ENCODE measurements at places on chromosomes 1 and 21.

DNA sequence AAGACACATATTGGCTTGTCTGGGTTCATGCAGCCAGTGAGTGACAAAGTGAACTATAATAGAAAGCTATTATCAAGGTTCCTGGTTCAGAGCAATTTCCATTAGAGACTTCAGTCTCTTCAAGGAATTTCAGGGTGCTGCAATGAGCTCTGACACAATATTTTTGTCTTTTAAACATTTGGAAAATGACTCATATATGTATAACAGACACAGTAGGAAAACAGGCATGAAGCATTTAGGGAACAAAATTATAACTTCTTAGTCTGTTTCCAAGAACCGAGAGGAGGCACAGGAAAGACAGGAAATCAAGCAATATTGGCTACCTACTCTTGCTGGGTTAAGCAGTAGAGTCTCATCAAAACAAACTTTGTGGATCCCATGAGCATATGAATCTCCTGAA, 170.4 kb downstream of the PTPRC start:
- DNase-seq, result no peak

GRCh38 chr1:9590201-9590600, 1.5 kb downstream of the TMEM201 start:
- no peak for DNase-seq

DNA sequence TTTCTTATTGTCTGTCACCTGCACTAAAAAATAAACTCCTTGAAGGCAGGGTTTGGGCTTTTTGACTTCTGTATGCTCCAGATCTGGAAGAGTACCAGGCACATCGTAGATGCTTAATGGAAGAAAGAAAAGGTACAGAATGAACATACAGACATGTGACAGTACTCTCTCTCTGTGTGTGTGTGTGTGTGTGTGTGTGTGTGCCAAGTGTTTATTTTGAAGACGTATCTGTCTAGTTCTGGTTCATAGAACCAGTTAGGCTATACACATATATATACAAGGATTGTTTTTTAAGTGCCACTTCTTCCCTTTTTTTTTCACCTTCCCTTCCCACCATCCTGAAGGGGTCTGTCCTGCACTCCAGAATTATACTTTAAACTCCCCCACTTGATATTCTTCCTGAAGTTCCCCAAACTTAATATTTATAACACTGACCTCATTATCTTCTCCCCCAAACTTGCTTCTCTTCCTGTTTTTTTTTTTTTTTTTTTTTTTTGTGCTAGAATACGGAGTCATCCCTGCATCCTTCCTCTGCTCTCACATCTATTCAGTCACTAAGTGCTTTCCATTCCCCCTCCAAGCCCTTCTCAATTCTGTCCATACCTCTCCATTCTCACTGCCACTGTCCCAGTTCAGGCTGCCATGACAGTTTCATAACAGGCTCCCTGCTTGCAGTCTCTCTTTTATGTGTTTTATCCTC, 5.4 kb upstream of the KCNA3 start:
- no peak for DNase-seq

DNA sequence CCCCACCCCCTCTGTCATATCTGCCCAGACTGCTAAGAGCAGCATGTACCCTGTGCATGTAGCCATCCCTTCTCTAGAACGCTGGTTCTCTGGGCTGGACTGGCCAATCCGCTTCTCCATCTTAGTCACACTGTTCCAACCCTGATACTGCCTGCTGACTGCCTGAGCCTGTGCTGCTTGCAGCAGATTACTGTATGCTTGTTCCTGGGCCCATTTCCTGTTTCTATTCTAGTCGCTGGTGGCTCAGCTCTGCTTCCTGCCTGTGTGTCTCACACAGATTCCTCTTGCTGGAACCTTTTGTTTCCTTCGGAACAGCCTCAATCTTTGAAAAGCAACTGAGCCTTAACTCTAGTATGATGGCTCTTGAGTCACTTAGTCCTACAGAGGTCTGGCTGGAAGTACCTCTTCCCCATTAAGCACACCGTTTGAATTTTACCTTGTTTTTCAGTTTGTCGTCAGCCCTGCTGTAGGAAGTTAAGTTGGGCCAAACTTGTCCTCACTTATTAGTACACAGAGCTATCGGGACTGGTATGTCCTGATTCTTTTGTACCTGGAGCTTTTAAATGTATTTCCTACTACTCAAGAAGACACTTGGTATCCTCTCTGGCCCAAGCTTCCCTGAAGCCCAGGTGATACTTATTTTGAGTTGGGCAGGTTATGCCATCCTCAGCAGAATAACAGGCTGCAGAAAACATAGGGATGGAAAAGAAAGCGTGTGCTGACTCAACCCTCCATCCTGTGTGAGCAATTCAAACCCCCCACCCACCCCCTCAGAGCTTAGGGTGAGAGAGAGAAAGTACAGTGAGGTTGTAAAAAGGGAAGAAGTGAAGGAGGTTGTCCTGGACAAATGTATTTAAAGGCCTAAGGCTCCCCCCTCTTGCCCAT, 43.4 kb upstream of the PIGV start:
- peak; percentile 88 for DNase-seq

DNA sequence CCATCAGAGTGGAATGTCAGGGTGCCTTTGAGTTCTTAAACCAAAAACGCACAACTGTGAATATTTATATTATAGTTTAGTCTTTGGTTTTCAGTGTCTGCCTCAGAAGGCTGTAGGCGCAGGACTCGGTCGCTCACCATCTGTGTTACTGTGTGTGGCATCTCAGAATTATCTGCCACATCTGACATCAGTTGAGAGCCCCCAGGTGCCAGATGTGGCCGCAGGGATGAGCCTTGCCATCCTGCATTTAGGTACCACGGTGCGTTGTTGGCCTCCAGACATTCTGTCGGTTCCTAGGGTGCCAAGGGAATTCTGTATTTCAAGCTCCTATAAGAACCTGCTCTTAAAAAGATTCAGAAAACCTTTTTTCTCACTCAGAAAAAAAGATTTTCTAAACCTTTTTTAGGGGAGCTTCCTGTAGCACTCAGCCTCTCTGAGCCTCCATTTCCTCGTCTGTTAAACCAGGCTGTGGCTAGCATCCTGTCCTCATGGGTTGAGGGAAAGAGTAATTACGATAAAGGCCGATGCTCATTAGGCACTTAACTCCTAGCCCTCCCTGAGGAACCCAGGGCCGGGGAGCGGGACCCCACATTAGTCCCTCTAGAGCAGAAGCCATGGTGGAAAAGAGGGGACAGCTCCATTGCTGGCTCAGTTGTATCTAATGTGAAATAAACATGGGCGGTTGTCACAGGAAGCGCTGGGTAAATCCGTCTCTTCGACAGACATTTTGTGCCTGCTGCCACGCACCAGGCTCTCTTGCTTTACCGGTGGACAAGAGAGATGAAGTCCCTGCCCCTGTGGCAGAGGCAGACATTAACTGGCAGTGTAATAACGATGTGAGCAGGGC, 70.2 kb upstream of the MORC3 start:
- DNase-seq, result no peak

GRCh38 chr1:240621249-240621648, 9.3 kb upstream of the GREM2 start:
- DNase-seq, result no peak

GRCh38 chr1:88327391-88328267, 356.4 kb upstream of the PKN2 start:
- peak; percentile 94 for DNase-seq

- no peak for DNase-seq
These were observed 15.7 kb upstream of the LMNA start for GRCh38 chr1:156098784-156099183.

DNA sequence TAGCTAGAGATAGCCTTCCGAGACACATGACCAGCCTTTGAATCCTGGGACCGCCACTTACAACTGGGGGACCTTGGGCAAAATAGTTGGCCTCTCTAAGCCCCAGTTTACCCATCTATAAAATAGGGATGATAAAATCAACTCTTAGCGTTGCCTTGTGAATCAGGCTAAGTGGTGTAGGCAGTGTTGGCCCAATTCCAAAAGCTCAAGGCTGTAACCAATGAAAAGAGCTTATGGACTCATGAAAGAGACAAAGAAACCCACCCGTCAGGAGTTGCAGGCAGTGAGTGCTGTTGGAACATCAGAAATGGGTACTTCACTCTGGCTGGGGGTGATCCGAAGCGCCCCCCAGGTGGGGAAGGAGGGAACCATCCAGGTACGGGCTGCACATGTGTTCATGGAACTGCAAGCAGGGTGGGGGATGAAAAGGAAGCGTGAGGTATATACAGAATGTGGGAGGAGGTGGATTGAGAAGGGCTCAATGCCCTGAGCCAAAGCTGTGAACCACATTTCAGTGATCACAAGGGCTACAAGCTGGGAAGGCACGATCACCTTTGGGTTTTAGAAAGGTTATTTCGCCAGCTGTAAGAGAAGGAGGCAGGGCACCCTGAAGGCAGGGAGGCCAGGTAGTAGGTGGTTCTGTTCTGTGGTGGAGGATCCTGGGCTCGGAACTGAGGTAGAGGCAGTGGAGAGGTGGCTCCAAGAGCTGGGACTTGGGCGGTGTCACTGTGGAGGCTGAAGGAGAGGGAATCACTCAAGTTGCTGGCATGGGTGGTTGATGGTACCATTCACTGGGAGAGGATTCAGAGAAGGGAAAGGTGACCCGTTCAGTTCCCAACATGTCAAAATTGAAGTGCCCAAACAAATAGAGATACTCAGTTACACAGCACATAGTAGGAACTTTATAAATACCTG, 11.4 kb upstream of the KIAA1614 start:
- no peak for DNase-seq

DNA sequence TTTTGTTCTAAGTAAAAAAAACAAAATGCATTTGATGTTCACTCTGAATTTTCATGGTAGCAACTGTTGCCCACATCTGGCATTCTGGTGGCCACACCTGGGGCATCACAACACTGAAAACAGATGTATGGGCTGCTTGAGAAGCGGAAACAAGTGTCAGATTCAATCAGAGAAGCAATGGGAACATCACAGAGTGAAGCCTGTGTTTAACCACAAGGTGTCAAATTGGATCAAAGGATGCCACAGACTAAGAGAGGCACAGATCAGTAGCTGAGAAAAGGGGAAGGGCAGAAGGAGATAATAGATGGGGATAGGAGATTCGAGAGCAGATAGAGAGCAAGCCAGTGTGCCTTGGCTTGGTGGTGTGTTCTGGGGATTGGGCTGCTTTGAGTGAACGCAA, 49.8 kb upstream of the MTF2 start:
- DNase-seq, result no peak

GRCh38 chr1:112508278-112509004, at the start of gene WNT2B:
TSS of gene WNT2B (plus strand) at chr1:112508965. CDS start at chr1:112509263, 298 bp downstream.
- DNase-seq, result no peak

DNA sequence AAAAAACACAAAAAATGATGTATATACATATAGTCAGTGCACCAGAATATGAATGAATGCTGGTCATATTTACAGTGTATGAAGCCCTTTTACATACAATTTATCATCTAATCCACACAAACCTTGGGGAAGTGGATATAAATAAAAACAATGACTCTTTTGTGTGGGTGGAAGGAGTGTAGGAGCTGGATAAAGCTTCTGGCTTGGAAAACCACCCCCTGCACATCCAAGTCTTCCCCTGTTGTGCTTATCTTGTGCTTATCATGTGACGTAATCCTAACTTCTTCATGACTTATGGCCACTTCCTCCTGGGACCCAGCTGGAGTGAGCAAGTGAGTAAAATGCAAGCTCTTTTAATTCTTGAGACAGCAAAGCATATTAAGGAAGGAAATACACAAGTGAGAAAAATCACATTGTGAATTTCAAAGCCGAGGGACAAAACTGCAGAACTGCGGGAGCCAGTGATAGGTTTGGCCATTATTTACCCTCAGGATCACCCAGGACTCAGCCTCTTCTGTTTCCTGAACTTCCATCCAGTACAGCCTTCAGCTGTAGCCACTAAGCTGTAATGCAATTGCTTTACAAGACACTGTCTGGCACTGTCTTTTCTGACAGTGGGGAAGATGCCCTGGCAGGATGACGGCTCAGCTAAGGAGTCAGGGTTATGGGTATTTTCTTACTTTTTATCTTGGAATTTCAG, 104.0 kb upstream of the PPM1J start:
- DNase-seq, result no peak

DNA sequence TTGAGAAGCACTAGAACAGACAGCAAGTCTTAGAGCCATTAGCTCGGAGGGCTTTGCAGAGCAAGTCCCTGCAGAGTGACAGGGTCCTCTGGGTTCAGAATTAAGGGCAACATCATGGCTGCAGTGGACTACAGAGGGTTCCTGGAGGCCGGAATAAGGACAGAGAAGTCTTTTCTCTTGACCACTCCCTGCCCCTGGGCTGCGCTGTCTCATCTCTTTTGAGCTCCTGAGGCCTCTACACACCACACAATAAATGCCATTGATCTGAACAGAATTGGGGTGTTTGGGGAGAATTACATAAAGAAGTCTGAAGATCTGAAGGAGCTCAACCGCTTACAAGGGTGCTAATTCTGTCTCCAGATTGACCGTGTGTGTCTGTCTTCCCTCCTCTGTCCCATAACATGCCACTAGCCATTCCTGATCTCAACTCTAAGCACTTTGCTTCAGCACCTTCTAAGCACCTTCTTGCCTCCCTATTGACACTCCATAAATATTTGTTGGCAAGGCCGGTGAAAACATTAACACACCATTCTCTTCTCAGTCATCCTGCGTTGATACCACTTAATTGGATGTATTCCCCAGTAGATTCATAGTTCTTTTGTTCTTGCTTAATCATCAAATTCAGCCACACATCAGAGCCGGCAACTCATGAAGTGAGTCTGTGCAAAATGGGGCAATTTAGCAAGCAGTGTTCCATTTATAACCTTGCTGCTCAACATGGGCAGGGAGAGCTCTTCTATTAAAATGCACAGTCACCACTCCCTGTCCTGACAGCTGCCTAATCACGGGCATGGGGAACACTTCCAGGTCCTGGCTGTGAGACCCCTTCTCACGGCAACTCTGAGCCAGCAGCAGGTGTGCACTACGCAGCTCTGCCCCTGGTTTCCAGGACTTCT, 49.7 kb downstream of the NMNAT2 start:
- DNase-seq, result no peak

GRCh38 chr1:166910396-166910994, 34.4 kb upstream of the TADA1 start:
- DNase-seq, result peak; percentile 94

GRCh38 chr1:107673006-107673405, 292.0 kb downstream of the VAV3 start:
- no peak for DNase-seq

DNA sequence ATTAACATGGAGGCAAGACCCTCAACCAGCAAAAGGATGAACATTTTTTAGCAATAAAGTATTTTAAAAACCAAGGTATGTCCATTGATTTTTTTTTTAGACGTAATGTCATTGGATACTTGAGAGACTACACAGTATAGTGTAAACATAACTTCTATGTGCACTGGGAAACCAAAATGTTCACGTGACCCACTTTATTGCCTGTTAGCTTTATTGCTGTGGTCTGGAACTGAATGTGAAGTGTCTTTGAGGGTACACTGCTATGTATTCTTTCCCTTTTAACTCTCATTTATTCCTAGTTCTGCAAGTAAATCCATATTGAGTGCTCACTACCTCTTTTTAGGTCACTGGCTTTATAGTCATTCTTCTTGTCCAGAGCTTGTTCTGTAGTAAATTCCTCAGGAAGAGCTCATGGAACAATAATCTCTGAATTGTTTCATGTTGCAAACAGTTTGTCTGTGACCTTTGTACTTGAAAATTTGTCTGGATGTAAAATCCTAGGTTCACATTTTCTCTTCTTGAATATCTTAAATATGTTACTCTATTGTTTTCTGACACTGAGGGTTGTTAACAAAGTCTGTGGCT, 20.6 kb downstream of the ABCD3 start:
- no peak for DNase-seq

GRCh38 chr21:41364308-41364707, 2.5 kb downstream of the MX2 start:
- DNase-seq, result no peak

All from kidney tubule cell (primary cell).